NCI-H2029 (cell line): ENCODE measurements at places on chromosomes 11 and 22.

DNA sequence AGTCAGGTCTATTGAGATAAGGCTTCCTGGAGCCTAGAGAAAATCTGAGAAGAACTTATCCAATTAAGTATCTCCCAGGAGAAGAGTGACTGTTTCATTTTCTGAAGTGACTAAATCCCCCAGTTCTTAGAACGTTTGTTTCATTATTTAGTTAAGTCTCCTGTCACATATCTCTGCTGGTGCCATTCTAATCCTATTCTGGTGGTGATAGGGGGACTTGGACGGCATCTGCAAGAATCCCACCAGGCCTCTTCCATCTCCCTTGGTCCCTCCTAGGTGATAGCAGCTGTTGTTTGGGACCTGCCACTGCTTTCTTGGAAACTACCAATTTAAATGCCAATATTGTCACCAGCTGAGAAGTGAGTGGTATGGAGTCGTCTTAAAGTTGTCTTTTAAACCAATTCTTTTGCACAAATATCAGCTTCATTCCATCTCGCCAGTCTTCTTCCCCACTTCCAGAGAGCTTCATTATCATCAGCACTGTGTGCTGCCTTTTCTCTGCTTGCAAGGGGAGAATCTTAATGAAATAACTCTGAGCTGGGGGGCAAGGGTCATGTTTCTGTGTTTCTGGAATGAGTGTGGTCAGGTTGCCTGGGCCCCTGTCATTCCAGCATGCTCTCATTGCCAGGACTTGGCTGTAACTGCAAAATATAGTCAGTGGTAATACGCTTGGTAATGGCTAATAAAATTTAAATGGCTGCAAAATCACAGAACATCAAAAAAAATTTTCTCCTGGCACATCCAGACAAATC is 104.8 kb downstream of the LDLRAD3 start:
- no peak for DNase-seq

- DNase-seq = no peak
Observed at GRCh38 chr11:45904309-45904915, 2.7 kb downstream of the FREY1 start.

- no peak for DNase-seq
Observed at GRCh38 chr11:66787934-66788758, 55.1 kb upstream of the RCE1 start.

- DNase-seq = peak; percentile 85
Observed at GRCh38 chr22:31561238-31561887, 65.0 kb downstream of the SFI1 start.

DNA sequence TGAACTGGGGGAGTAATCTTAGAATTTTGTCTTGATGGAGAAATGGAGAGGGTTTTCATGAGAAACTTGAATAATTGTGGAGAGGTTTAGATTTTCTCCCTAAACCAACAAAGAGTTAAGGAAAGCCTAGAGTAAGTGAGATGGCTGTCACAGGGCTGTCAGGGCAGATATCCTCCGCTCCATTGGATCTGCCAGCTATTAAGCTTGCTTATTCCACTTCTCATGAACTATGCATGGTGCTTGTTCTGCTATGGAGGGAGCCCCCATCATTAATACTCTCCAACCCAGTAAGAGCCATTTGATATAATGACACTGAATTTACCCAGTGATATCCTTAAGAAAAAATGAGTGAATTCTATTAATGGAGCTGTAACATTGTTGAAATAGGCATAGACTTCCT is 342.8 kb upstream of the MTNR1B start:
- no peak for DNase-seq

GRCh38 chr11:77821349-77821851 is 456 bp downstream of the AAMDC start:
- no peak for DNase-seq

DNA sequence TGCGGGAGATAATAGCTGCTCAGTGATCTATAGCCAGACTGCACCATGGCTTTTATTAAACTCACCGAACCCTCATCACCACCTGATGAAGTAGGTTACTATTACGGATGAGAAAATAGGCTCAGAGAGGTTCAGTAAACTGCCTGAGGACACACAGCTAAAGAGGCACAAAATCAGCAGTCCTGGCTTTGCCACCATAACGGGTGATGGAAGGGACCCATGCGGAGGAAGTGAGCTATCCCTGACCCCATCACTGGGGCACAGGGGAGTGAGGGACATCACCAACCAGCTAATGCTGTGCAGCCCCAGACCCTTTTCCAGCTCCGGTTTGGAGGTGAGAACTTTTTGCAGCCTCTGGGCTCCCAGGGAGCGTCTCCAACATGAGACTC is 7.3 kb upstream of the DERL3 start:
- DNase-seq = no peak

- DNase-seq = no peak
Observed at GRCh38 chr11:115845872-115846271, 341.7 kb upstream of the CADM1 start.

- DNase-seq = no peak
Observed at GRCh38 chr11:34067383-34068065, 16.0 kb downstream of the CAPRIN1 start.

- no peak for DNase-seq
Observed at GRCh38 chr11:122375687-122376399, 259.8 kb upstream of the BLID start.

GRCh38 chr11:1701091-1701807 is 4.3 kb downstream of the KRTAP5-6 start:
- DNase-seq = no peak

DNA sequence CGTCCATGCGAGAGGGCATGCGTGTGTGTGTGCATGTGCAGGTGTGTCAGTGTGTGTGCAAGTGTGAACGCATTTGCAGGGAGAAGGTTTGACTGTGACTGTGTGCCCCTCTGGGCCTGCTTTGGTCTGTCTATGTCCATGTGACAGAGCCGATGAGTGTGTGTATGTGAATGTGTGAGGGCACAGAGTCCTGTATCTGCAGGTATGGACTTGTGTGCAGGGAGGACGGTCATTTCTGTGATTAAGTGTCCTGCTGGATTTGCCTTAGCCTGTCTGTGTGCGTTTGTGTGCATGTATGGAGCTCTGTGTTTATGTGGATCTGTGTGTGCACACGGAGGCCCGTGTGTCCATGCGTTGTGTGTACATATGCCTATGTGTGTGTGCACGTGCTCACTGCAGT is 5.4 kb downstream of the EMID1 start:
- DNase-seq = no peak

- DNase-seq = no peak
Observed at GRCh38 chr11:3353066-3353465, 25.9 kb downstream of the ZNF195 start.

- no peak for DNase-seq
Observed at GRCh38 chr11:71486320-71486719, 33.3 kb downstream of the NADSYN1 start.

DNA sequence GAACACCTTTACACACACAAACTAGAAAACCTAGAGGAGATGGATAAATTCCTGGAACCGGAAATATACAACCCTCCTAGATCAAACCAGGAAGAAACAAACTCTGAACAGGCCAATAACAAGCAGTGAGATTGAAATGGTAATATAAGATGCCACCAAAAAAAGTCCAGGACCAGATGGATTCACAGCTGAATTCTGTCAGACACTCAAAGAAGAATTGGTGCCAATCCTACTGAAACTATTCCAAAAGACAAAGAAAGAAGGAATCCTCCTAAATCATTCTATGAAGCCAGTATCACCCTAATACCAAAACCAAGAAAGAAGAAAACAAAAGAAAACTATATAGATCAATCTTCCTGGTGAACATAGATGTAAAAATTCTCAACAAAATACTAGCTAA is 33.9 kb downstream of the PIWIL3 start:
- DNase-seq = no peak

DNA sequence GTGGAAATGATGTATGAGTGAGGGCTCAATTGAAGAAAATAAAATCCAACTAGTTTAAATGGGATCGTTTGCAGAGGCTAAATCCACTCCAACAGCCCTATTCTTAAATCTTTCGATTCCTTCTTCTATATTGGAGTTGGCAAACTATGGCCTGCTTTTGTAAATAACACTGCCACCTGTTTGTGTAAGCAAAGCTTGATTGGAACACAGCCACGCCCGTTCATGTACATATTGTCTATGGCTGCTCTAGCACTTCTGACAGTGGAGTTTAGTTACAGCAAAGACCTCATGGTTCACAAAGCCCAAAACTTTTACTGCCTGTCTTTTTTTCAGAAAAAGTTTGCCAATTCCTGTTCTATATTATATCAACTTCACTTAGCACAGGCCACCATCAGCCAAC is 40.6 kb upstream of the RCN1 start:
- DNase-seq = no peak

DNA sequence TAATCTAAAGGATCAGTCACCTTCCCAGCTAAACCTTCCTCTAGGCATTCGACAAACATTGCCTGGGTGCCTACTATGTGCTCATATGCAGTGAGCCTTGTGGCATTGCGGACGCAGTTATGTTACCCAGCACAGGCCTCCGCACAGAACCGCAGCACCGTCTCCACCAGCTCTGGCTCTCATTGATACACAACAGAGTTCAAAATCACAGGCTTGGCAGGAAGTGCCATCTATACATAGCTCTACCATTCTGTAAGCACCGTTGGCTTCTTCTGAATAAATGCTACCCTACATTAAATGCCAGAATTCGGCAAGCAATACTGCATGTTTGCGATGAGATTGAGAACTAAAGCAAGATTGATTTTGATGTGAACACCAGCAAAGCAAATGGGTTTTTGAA is 31.0 kb downstream of the DSCAML1 start:
- DNase-seq = no peak

DNA sequence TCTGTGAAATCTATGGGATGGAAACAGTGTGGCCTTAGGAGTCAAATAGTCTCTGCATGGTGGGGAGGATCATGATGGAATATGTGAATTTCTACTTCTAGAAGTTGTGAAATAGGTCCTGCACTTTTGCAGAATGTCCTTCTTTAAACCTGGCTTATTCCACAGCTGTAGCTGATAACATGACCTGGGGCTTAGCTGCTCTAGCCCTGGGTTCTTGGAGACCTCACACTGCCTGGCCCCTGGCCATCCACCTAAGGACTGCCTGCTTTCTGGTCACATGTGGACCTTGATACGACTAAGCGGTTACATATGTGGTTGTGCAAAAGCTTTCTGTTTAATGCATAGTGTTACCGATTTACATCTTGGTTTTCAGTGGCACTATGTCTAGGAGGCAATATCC is 88.2 kb downstream of the SWAP70 start:
- DNase-seq = no peak

DNA sequence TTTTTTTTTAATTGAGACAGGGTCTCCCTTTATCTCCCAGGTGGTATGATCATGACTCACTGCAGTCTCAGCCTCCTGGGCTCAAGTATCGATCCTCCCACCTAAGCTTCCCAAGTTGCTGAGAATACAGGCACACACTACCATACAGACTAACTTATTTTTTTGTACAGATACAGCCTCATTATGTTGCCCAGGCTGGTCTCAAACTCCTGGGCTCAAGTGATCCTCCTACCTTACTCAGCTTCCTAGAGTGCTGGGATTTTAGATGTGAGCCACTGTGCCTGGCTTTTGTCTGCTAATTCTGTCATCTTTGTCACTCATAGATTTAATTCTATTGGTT is 43.5 kb downstream of the CBL start:
- DNase-seq = no peak

- no peak for DNase-seq
Observed at GRCh38 chr11:65853246-65853979, 4.6 kb downstream of the CFL1 start.

- DNase-seq = no peak
Observed at GRCh38 chr11:131544591-131544990, 174.2 kb downstream of the NTM start.

DNA sequence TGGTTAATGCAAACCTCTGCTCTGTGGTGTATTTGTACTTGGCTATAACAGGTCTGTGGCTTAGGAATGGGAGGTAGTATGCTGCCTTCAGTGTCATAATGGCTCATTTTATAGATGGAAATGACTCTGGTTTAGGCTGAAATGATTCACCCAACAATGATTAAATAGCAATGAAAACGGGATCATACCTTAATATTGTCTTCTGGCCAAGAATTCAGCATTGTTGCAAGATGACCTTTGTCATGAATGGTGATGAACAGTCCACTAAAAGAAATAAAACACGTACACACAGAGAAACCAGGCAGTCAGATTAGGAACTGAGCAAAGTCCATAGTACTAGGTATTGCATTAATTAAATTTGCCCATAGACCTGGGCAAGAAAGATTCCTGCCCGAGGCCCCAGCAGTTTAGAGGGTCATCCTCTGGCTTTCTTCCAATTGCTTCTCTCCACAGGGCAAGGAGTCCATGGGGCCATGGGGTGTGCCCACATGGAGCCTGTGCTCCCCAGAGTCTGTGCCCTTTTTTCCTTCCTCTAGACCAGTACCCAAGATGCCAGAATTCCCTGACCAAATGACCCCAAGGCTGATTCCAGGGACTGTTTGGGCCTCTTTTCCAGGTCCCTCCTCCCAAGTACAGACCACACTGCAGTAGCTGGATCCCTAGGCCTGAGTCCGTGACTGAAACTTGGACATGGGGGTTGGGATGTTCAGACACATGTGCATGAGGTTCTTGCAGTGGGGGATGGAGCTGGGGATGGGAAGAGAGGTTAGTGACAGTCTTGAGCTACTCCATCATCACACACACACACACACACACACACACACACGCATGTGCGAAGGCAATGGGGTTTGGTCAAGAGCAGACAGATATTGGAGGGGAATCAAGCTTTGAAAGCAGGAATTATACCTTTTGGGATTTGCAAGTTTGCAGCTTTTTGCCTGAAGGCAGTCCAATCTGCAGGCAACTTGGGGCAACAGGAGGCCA is 134.2 kb downstream of the CCDC81 start:
- no peak for DNase-seq

GRCh38 chr11:13972043-13972910 is 9.8 kb downstream of the SPON1 start:
- DNase-seq = no peak

- DNase-seq = peak; percentile 16
Observed at GRCh38 chr11:63762654-63763495, 5.7 kb downstream of the ZFTA start.

DNA sequence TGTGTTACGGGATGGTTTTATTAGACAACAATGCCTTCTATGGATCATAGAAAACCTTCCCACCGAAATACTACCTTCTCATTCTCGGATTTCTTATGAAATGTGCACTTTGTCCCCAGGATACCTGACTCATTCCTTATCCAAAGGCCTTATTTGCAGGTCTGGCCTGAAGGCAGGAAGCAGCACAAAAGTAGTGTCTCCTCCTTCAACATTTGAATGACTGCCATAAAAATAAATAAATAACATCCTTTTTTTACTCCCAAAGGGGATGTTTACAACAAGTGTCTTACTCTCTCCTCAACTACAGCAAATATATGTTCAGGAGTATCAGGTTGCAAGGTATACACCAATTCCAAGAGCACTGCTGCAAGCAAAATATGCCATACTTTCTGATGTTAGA is 41.6 kb upstream of the PAK1 start:
- peak; percentile 39 for DNase-seq

- no peak for DNase-seq
Observed at GRCh38 chr11:21612326-21612725, 580.6 kb upstream of the ANO5 start.

DNA sequence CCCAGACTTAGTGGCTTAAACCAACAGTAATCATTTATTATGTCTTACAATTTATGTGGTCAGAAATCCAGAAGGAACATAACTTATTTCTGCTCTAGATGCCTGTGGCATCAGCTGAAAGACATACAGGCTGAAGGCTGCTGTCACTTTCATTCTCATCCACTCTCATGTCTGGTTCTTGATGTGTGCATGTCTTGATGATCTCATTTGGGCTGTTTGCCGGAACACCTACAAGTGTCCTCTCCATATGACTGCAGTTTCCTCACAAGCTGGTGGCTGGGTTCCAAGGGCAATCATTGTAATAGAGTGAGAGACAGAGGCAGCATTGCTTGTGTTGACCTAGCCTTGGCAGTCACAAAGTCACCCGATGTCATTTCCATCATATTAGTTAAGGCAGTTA is 1375.9 kb upstream of the RAG2 start:
- DNase-seq = no peak

- no peak for DNase-seq
Observed at GRCh38 chr22:17368144-17368543, 1.1 kb upstream of the CECR2 start.
